ENCODE measurements at places on chromosomes 7 and 10.

DNA sequence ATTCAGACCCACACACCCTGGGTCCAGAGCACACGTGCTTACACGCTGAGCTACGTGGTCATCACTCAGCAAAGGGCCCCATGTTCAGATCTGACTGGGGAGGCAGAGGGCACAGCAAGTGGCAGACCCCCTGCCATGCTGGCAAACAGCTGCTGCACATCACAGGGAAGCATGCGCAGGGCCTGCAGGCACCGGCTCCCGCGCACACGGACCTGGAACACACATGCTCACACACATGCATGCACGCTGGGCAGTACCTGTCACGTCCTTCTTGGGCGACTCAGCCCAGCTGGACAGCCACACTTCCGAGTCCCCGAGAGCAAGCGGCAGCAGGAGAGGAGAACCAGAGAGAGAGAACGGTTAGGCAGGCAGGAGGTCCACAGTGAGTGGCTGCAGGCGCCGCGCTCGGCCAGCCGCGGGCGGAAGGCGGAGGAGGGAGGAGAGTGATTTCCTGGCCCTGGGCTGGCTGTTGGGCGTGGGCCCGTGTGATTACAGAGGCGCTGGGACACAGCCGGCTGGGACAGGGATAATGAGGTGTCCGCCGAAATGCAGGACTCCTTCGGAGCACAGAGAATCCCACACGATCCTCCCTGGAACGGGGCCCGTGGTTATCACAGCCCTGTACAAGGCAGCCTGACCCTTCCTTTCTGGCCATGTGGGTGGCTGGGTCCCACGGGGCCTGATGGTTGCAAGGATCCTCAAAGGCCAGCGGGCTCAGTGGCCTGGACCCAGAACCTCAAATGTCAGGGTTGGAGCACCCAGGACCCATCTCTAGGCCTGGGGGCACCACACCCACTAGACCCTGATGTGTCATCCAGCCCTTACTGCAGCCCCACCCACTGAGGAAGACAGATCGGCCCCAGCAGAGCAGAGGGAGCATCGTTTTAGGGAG lies 175.1 kb downstream of the NEURL1 start:
- no peak for DNase-seq

DNA sequence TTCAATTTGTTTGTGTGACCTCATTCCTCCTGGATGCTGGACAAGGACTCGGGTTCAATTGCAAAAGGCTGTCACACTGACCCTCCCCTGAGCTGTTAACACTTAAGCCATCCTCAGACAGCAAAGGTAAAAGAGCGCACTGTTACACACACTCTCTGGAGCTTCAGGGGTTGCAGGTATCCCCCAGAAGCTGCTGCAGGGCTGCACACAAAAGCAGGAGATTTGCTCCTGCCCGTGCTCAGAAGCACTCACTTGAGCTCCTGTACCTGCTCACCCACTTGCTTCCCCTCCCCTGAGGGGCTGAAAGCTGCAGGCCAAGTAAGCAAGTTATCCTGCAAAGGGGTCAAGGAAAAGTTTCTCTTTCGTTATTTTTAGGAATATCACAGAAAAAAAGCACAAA lies 886.2 kb upstream of the ZWINT start:
- DNase-seq, result no peak

- DNase-seq, result no peak
These were observed 6.8 kb upstream of the GATA3 start for GRCh38 chr10:8047452-8048280.

DNA sequence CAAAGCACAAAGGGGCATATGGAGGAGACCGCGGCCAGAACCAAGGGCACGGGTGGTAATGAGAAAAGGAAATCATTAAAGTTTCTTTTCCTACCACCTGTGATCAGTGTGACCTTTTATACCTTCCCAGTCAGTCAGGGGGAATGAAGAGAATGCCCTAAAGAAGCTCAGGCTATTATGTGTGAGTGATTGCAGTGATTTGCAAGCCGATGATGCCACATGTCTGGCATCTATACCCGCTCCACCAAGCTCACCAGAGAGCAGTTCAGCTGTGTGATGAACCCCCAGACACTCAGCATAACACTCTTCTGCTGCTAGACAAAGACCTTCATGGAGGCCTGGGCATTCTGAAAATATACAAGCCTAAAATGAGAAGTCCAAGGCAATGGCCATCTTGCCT lies 106.2 kb upstream of the AGK start:
- no peak for DNase-seq

DNA sequence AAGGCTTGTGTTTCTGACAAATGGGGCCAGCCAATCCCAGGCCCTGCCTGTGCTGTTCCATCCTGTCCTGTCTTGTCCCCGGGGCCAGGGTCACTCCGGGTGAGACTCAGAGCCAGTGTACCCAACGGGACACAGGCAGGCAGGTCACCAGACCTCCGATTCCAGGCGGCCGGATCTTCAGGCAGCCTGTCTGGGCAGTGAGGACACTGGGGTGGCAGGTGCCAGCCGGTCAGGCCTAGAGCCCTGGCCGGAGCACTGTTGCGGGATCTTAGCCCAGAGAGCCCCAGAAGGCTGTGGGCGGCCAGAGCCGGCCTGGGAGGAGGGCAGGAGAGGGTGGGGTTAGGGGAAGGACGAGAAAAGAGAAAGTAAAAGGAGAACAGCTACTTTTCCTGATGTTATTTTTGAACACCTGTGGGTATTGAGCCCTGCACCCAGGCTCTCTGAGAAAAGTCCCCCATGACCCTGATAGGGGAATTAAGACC lies 134.3 kb upstream of the TNRC18 start:
- no peak for DNase-seq

DNA sequence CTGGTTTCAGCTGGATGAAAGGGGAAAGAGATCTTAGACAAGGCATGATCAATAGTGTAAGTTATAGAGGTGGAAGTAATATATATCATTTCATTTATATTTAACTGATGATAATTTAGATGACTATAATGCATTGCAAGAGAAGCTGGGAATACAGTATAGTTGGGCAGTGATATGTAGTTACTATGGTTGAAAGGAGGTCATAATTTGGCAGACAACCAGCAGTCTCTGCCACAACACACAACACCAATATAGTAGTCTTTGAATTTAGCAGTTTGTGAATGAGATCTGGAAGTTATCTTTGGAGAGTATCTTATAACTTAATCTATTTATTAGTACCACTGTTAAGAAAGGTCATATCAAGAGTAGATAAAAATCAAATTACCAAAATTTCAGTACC lies 39.9 kb downstream of the TAX1BP1 start:
- no peak for DNase-seq

DNA sequence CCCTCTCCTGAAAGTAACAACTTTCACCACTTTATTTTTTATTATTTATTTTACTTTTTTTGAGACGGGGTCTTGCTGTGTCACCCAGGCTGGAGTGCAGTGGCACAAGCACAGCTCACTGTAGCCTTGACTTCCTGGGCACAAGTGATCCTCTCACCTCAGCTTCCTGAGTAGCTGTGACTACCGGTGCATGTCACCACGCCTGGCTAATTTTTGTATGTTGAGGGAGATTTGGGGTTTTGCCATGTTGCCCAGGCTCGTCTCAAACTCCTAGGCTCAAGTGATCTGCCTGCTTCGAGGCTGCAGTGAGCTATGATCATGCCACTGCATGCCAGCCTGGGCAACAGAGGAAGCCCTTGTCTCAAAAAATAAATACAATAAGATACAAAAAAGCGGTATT lies 14.9 kb upstream of the SLIT1 start:
- DNase-seq, result peak; percentile 13

GRCh38 chr7:139127648-139128047 lies 18.1 kb upstream of the ZC3HAV1 start:
- DNase-seq, result no peak

DNA sequence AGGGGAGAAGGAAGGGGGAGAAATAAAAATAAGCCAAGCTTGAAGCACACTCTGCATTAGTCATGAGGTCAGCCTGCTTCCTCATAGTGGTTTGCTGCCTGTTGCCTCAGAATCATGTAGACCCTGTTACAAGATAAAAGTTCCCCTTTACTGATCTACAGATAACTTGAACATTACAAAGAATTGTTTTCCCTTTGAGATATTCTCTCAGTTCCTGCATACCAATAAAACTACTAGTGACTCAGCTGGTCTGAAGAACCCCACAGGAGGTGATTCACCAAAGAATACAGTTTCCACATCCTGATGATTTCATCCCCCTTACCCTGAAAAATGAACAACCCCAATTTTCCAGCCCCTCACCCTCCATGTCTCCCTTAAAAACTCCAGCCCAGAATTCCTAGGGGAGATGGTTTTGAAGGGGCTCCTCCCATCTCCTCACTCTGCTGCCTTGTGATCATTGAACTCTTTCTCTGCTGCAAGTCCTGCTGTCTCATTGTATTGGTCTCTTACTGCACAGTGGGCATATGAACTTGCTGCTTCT lies 31.5 kb upstream of the NRP1 start:
- DNase-seq, result peak; percentile 13

DNA sequence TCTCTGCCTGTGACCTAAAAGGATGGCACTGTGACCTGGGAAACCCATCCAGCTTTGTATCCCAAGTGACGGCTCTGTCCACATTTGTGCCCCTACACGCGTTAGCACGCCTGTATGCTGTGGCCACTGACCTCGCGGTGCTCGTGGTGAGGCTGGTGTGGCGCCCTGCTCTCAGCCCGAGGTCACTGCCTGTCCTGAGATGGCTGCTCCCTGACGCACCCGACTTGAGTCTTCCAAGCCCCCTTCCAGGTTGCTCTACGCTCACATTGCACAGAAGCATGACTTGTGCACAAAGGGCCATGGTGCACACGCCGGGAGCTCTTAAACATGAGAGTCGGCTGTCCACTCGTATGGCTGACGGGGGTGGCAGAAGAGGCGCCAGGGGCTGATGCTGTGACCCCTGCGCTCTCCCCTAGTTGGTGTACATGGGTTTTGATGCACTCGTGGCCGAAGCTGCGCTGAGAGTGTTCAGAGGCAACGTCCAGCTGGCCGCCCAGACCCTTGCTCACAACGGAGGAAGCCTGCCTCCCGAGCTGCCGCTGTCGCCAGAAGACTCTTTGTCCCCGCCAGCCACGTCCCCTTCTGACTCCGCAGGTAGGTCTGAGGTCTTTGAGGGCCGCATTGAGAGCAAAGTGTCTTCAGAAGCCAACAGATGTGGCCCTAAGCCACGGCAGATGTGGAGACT lies 33.5 kb downstream of the WDR86 start:
- DNase-seq, result no peak

- DNase-seq, result no peak
These were observed 87.0 kb downstream of the SUGCT start for GRCh38 chr7:40221836-40222235.

GRCh38 chr10:3258394-3258793 lies 85.8 kb upstream of the PITRM1 start:
- DNase-seq, result no peak

GRCh38 chr7:63521-64021 lies 128.8 kb upstream of the FAM20C start:
- no peak for DNase-seq

GRCh38 chr7:29780346-29780745 lies 26.0 kb upstream of the WIPF3 start:
- no peak for DNase-seq

DNA sequence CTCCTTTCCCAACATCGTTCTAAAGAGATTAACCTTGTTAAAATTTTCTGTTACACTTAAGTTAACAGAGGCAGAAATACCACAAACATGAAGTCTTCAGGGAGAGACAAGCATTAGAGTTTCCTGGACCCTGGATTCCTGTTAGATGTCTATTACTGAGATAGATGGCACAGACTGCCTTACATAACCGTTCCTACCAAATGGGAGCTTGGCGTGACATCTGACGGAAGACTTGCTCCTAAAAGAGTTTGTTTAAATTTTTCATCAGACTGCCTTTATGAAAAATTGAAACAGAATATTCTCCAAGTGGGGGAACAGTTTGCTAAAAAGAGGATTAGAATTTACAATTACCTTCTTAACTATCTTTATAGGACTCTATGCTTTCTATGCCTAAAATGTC lies 22.7 kb downstream of the ANK3 start:
- DNase-seq, result no peak

DNA sequence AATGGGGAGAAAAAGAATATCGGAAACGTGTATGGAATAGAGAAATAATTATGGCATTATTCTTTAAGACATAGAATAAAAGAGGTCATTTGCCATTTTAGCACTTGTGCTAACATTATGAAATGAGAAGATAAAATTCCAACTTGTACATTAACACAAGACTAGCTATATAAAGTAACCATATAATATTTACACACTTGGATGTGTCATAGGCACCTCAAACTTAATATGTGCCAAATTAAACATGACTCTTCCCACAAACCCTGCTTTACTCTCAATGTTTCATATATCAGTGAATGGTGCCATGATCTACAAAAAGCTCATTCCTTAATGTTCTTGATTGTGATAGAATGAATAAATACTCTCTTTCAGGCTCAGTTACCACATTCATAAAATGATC lies 4.1 kb upstream of the MINDY3 start:
- no peak for DNase-seq

GRCh38 chr7:125254566-125254965 lies 324.9 kb upstream of the POT1 start:
- no peak for DNase-seq

- no peak for DNase-seq
These were observed 96.2 kb downstream of the SGMS1 start for GRCh38 chr10:50527442-50528043.

GRCh38 chr10:78354101-78354500 lies 320.4 kb downstream of the RPS24 start:
- DNase-seq, result no peak

GRCh38 chr7:31991846-31992245 lies 78.4 kb downstream of the PDE1C start:
- no peak for DNase-seq

DNA sequence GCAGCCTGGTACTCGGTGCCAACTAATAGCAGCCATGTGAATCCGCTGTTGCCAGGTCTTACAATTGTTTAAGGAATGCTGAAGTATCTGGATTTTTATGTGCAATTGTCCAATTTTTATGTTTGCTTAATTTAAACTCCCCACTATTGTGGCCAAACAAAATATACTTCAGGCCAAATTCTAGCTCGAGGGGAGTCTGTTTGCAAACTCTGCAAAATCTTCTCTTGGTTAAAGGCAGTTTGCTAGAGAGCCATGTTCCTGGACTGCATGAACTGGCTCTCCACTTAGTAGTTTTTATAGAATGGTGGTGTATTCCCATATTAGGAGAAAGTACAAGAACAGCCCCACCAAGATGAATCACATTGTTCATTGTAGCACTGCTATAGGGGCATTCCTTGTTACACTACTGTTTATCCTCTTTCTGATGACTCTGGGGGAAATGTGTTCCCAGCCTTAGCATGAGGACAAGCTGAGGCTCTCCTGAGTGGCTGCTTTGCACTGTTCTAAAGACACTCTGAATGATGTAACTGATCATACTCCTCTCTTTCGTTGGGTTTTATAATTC lies 178.0 kb upstream of the GLI3 start:
- DNase-seq, result no peak

All from NK-92 treated with Interleukin-12 subunit alpha and Interleukin-12 subunit beta, amount 100 ng/mL, for 24 hours (cell line).